Kidney glomerular epithelial cell (primary cell): ENCODE measurements at places on chromosomes 12 and 14.

DNA sequence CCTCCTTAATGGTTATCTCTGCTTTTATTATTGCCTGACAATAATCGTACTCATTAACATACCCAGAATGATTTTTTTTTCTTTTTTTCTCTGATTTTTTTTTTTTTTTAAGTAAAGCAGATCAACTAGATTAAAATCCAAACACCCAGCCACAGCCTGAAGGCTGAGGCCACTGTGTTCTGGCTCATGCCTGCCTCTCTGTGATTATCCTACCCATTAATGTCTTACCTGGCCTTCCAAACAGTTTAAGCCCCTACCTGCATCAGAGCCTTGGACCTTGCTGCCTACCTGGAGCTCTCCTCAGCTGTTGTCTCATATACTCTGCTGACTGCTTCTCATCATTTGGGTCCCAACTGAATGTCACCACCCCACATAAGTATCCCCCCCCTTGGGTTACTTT, 6.8 kb upstream of the TMED10 start:
- DNase-seq, result no peak

- no peak for DNase-seq
Measured at GRCh38 chr12:61676520-61676919, 583.7 kb upstream of the USP15 start.

DNA sequence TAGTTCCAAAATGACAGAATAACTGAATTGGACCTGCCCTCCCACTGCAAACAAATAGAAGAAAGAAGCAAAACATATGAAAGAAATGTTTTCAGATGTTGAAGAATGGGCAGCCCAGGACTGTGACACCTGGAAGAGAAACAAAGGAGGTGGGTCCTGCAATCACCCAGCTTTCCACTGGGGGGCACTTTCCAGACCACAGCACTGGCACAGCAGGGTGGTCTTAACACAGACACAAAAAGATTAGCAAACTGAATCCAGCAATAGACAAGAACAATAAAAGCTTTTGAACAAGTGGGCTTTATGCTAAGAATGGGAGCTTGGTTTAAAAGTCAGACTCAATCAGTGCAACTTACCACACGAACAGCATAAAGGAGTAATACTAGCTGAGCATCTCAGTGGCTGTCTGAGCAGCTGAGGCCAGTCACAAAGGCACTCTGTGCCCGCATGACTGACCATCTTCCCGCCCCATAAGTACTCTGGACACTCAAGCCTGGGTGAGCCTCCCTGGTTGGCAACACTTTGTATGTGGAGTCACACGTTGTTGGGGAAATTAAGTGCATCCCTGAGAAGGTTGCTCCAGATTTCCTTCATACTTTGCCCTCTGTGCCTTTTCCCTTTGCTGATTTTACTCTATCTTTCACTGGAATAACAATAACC, 27.7 kb downstream of the JKAMP start:
- peak; percentile 19 for DNase-seq

DNA sequence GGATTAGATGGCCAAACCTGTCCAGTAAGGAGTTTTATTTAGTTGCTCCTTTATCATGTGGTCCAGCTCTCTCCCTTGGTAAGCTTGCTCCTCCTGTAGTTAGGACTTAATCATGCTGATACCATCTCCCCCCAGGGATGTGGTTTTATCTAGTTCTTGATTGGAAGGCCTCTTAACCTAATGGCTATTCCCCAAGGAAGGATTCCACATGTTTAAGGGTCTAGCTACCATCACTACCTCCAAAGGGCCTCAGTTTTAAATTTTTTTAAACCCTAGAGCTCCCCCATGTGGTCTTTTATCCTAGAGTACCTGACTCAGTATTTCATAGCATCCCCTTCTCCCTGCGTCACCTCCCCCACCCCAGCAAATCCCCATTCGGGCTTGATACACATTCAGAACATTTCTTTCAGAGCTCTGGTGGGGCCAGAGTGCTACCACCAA, 22.5 kb downstream of the MAP3K12 start:
- DNase-seq, result no peak

DNA sequence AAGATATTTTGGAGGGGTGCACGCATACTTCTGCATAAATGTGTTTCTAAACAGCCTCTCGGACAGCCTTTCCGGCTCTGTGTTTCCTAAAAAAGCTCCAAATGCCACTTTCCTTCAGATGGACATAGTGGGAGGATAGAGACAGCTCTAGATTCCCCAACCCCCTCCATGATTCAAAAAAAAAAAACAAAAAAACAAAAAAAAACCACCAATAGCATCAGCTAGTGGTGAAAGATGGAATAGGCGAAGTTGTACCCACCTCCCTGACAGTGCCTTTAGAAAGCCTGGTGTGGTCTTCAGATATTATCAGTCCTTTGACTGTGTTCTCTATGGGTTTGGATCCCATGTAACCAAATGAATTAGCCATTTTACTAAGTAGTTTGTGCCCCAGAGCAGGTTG, 94.1 kb downstream of the PHETA1 start:
- no peak for DNase-seq

DNA sequence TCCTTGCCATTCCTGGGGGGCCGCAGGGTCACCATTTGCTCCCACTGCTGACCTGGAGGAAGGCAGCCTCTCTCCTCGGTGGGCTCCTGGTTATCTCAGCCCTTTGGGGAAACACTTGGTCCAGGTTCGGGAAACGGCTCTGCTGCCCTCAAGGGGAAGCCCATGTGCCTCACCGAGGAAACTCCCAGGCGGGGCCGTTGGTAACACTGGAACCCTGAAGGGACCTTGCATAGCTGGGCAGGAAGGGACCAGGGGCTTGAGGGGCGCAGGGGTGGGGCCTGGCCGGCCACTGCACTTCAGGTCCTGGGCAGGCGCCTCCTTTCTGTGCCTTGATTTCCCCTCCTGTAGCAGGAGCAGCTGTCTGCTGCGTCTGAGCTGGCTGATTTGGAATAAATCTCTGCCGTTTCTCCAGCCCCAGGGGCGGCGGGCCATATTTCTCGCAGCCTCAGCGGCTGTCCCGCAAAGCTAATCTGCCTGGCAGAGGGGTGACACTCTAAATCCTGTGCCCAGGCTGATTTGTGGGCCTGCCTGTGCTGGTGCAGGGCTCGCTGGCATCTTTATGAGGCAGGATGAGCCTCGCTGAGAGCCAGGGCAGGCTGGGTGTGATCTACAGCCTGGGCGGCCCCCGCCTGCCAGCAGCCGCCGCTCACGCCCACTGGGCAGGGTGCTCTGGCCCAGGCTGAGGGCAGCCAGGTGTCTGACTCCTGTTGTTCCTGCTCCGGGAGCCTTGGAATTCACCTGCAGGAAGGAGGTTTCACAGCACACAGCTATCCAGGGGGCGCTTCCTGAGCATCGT, 49.7 kb downstream of the KIF26A start:
- no peak for DNase-seq

- no peak for DNase-seq
Measured at GRCh38 chr12:57476162-57476992, 3.3 kb downstream of the ARHGAP9 start.

- DNase-seq, result no peak
Measured at GRCh38 chr12:57006809-57007475, 596 bp upstream of the ZBTB39 start.

DNA sequence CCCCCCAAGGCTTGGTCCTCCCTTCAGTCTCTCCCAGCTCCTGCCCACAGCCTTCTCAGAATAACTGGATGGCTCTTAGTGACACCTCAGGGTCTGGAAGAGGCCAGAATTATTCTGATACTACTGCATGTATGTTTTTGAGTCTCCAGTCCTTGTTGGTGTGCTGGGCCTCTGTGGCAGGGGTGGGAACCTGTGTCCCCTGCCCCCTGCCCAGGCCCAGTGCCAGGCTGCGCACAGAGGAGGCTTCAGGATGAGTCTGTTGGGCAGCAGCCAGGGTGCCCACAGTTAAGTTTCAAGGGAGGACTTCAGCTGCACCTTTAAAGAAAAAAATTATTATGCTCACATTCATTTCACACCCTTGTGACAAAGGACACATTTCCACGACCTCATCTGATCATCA, 348.3 kb downstream of the CACNA1C start:
- no peak for DNase-seq

- DNase-seq, result no peak
Measured at GRCh38 chr12:71018682-71019081, 98.1 kb upstream of the PTPRR start.

GRCh38 chr14:68918612-68919011, 60.5 kb downstream of the ACTN1 start:
- DNase-seq, result no peak

GRCh38 chr14:100679707-100680438, 46.8 kb upstream of the DLK1 start:
- DNase-seq, result peak; percentile 91

- DNase-seq, result no peak
Measured at GRCh38 chr12:42172441-42173210, 28.0 kb upstream of the GXYLT1 start.

- no peak for DNase-seq
Measured at GRCh38 chr12:53502331-53502730, 1.2 kb downstream of the TARBP2 start.

- DNase-seq, result no peak
Measured at GRCh38 chr12:27480016-27480415, 33.5 kb downstream of the SMCO2 start.

DNA sequence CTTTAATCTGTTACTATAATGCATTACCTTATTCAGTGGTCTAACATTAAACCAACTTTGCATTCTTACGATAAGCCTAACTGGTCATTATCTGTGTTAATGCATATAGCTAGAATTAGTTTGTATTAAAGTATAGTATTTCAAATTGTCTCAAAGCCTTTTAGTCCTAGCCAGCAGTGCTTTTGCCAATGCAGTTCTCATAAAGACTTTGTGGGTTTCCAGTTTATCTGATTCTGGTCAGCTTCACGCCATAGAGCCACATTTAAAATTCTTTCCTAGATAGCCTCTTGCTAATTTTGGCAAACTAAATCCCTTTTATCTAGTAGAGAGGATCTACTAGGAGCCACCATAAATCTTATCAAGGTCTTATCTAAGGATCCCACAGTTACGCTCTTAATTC, 78.9 kb upstream of the VASH1 start:
- DNase-seq, result no peak

DNA sequence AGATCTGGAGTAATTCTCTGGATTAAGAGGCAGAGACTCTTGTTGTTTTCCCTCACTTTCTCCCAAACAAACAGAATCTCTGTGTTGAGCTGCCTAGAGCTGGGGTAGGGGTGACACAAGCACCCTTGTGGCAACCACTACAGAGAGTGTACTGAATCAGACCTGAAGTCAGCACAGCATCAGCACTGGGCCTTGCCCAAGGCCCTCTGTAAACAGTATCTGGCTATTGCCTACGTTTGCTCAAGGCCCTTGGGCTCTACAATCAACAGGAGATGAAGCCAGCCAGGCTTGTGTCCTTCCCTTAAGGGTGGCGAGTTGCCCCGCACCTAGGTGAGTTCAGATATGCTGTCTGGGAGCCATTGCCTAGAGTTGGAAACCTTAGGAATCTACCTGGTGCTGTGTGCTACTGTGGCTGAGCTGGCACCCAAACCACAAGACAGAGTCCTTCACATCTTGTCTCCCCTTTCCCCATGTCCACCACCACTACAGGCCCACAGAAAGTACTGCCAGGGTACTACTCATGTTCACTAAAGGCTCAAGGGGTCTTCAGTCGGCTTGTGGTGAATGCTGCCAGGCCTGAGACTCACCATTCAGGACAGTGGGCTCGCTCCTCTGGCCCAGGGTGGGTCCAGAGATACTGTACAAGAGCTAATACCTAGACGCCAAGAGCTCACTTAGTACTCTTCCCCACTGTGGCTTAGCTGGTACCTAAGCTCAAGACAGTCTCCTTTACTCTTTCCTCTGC, 206.8 kb downstream of the SYNE2 start:
- DNase-seq, result no peak

GRCh38 chr14:30553311-30553989, 5.5 kb upstream of the G2E3 start:
- DNase-seq, result peak; percentile 53

DNA sequence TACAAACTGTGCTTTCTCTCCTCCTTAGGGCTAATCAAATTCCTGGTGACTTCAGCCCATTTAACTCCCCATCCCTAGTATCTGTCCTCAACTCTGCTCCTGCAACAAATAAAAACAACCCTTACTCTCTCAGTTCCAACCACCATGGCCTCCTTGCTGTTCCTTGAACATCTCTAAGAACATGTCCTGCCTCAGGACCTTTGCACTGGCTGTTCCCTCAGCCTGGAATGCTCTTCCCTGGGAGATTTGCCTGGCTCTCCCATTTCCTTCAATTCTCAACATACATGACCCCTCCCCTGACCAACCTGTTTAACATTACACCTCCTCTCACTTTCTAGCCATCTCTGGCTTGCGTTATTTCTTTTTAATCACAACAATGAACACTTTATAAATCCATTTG, 170.5 kb downstream of the PTPN11 start:
- DNase-seq, result no peak

GRCh38 chr14:101007765-101008164, 104.2 kb upstream of the RTL1 start:
- no peak for DNase-seq

- DNase-seq, result no peak
Measured at GRCh38 chr12:50859621-50860310, 17.0 kb downstream of the TMPRSS12 start.

DNA sequence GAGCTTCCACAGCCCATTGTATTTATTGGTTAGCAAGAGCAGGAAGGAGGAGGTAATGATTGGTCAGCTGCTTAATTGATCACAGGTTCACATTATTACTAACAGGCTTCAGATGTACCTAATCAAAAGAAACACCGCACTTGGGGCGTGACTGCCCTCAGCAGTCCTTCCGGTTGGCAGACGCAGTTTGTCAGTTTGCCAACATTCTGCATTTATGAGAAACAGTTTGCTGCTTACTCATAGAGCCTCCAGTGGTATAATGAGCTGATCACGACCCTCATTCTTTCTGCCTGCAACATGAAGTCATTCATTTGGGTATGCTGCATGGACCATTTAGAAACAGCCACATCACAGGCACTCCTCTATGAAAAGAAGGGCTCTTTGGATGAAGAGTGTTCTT, 42.5 kb upstream of the PPM1H start:
- DNase-seq, result no peak

GRCh38 chr12:57456145-57456700, 1.1 kb downstream of the INHBE start:
- peak; percentile 60 for DNase-seq

- DNase-seq, result no peak
Measured at GRCh38 chr14:61218767-61219166, 62.4 kb downstream of the TMEM30B start.

DNA sequence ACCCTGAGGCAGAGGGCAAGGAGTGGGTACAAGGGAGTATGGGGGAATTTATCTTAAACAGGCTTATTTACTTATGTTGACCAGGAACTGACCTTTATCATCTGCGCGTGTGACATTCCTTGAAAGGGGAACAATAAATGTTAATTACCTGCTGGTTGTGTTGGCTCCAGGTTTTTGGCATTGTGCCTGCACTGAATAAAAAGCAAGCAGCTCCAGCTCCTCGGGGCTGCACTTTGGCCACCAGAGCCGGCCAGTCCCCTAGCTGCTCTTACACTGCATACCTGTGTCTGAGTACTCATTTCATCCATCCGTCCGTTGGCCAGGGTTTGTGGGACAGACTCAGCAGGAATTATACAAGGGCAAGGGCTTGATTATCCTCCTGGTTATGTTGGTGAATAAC, 68.8 kb upstream of the GTF2A1 start:
- DNase-seq, result no peak

- DNase-seq, result no peak
Measured at GRCh38 chr12:110992909-110993308, 72.5 kb upstream of the MYL2 start.

- no peak for DNase-seq
Measured at GRCh38 chr12:113293100-113293499, 41.8 kb downstream of the SLC8B1 start.
